ENCODE measurements at places on chromosomes 7 and 10. TPM values are rescaled to one million over a fixed set of nuclear protein-coding genes. Genes with fewer than 3 reads are reported as not detected.

Gene NDUFB2
- 170 TPM for total RNA-seq

Gene ZNF25
- 11.6 TPM for total RNA-seq

Gene NACAD
- total RNA-seq = 5.0 TPM

Gene GIMAP7
- total RNA-seq = 0.15 TPM

Gene SLC13A1
- not detected for total RNA-seq

Gene LIPJ
- not detected for total RNA-seq

Gene CTBP2
- total RNA-seq = 78.1 TPM

Gene CTAGE8
- not detected for total RNA-seq

Gene FOXI2
- total RNA-seq = not detected

Gene PKD2L1
- total RNA-seq = not detected

Gene VAX1
- not detected for total RNA-seq

Gene HABP2
- not detected for total RNA-seq

Gene DNAH11
- under 0.01 TPM for total RNA-seq

Gene BAMBI
- 0.15 TPM for total RNA-seq

Gene FAM185A
- 10.9 TPM for total RNA-seq

Gene SUN3
- not detected for total RNA-seq
